ENCODE measurements at places on chromosomes 2 and 18.

- DNase-seq: no peak
Measured at GRCh38 chr2:212384027-212384426, 154.6 kb downstream of the ERBB4 start.

GRCh38 chr18:24659827-24660720, 199.6 kb downstream of the HRH4 start:
- no peak for DNase-seq

- DNase-seq: no peak
Measured at GRCh38 chr2:151973013-151973900, 125.6 kb downstream of the CACNB4 start.

- DNase-seq: no peak
Measured at GRCh38 chr2:9910699-9911098, 40.8 kb upstream of the GRHL1 start.

- DNase-seq: no peak
Measured at GRCh38 chr2:85730686-85731230, 23.0 kb upstream of the ATOH8 start.

GRCh38 chr2:10814142-10814541, 1.6 kb upstream of the PDIA6 start:
- DNase-seq: no peak

DNA sequence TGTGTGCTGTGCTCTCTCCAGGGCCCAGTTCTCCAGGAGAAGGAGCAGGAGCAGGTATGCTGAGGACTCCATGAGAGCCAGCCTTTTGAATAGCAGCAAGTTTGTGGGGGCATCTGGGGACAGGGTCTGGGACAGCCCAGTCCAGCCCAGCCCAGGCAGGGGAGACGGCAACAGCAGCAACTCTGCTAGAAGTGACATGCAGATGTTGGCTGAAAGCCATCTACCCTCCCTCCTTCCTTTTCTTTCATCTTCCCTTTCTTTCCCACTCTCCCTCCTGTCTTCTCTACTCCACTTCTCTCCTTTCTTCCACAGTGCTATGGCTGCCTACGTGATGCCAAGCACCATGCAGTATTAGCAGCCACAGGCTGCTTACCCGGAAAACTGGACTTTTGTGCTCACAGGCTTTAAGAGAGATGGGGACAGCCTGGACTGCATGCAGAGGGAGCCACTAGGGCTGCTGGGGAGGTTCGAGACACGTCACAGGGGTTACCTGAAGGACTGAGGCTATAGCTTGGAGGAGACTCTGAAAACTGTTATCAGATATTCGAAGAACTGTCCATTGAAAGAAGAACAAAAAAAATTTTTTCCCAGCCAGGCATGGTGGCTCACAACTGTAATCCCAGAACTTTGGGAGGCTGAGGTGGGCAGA, 23.8 kb upstream of the YWHAQ start:
- DNase-seq: no peak

DNA sequence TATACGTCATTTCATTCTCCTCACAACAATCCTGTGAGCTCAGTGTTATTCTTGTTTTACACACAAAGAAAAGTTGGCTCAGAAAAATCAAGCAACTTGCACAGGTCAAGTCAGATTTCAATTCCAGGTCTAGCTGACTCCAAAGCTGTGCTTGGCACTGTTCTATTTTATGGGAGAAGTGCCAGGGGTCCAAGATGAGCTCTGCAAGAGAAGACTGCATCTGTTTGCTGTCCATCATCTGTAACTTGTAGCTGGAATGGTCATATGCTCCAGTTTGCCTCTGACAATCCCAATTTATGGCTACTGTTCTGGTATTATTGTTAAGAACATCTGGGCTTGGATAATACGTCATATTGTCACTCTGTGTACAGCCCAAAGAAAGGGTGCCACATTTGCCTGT, 28.9 kb downstream of the KCNF1 start:
- DNase-seq: no peak

DNA sequence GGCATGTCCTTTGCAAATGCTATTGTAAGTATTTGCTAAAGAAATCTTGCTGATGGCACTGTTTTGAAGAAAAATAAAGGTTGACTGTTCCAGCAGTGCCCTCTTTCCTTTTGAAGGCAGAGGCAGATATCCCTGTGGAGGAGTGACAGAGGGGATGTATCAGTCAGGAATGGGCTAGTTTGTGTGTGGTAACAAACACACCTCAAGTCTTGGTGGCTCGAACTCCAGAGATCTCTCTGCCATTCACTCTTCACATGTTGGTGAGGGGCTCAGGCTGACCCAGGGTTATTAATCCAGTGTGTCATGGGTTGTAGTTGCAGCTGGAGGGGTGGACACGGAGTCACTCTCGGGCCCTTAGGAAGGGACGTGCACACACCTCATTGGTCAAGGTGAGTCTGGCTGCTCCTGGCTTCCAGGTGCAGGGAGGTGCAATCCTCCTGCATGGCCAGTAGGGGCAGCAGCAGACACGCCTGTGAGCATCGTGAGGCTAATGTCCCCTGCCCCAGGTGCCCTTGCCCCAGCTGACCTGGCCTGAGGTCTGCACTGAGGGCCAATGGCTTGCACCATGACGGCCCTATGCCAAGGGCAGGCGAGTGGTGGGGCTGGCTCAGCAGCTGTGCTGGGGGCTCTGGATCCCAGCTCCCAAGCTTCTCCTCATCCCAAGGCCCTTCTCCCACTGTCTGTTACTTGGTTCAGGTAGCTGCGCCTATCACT, 146.5 kb downstream of the ASB1 start:
- DNase-seq: no peak

DNA sequence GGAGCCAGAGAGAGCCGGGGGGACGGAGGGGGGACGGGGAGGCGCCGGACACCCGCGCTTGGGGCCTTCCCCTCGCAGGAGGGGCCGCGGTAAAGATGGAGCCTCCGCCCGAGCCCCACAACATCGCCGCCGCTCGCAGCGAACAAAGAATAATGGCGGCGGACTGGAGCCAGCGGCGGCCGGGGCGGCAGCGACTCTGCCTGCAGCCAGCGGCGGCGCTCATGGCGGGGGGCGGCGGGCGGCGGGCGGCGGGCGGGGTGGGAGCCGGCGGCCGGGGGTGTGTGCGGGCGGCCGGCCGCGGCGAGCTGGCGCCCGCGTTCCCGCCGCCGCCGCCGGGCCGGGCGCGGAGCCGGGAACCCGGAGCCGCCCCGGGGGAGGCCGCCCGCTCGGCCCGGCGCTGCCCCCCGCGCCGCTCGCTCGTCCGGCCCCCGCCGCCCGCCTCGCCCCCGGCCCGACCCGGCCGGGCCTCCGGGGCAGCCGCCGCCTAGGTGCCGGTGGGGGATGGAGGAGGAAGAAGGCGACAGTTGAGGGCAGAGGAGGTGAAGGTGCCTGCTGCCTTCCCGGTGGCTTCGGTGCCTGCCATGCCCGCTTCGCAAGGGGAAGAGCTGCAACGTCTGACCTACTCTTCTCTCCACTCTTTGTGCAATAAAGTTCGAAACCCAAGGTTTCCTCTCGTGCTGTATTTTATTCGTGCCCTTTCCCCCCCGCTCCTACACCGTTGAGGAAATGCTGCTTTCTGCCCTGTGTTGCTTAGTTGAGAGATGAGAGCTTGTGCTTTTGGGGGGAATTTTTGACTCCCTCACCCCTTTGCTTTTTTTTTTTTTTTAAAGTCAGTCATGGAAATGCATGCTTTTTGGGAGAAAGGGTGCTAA, 634 bp downstream of the CREB1 start:
- no peak for DNase-seq

DNA sequence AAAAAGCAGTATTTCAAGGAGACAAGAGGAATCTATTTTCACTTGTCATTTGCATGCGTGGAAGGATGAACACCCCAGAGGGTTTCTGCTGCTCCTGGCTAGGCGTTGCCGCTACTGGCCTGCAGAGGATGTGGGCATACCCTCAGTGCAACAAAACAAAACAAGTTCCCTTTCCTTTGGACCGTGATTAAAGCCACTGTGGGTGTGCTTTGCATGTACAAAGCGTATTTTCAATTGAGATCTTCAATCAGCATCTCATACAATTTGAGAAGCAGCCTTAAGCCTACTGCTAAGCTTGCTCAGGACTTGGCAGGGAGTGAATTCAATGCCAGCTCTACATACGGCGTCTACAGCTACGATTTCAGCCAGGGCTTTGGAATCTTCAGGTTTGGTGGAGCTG, 298.4 kb downstream of the LPIN1 start:
- DNase-seq: no peak

- DNase-seq: no peak
Measured at GRCh38 chr2:72916743-72917137, 579 bp upstream of the EMX1 start.

DNA sequence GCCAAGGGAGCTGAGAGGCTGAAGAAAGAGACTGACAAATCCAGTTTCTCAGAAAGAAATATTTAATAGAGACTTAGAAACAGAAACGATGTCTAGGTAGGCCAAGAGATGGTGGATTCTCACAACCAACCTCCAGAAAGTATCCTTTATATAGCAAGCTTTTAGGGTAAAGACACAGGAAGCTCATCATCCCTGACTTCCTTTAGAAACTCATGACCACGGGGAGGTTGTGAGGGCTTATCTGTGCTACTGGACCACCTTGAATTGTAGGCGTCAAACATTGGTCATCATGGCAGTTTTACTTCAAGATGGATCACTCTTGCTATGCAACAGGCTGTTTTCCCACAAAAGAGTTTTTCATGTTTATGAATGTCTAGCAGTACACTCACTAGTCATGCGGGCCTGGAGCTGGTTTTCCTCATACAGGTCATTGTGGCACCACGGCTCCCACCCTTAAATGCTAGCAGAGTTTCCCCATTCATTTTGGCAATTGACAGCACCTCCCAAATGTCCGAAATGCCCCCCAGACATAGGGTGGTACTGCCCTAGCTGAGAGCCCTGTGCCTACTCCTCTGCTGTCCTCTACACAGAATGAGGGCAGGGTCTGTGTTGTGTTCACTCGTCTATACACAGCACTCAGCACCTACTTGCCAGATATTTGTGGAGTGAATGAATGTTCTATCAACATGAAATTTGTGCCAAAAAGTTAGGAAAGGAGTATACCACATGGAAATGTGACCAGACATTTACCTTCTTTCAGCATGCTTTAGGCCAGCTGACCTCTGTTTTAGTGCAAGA, 89.0 kb downstream of the TMEM247 start:
- no peak for DNase-seq

- DNase-seq: no peak
Measured at GRCh38 chr2:31207790-31208189, 9.5 kb downstream of the CAPN14 start.
